Occipital lobe (tissue), 3 donors: ENCODE measurements at places on chromosomes 5 and 9. TPM values are rescaled to one million over a fixed set of nuclear protein-coding genes. Genes with fewer than 3 reads are reported as not detected.

The DCTN4 gene
- total RNA-seq: 96.2 TPM

The HTR1A gene
- 18.2 TPM for total RNA-seq

The CCL21 gene
- not detected for total RNA-seq

The DOLPP1 gene
- 16.5 TPM for total RNA-seq

The SV2C gene
- total RNA-seq: 1.7 TPM

The CTSL gene
- total RNA-seq: 40.4 TPM

The PRDM12 gene
- not detected for total RNA-seq

The IFNA2 gene
- not detected for total RNA-seq

The SPINK7 gene
- not detected for total RNA-seq
